ENCODE measurements at places on chromosomes 3 and 15.

GRCh38 chr3:143314251-143315093 is 194.9 kb downstream of the CHST2 start:
- DNase-seq, result no peak
- peaks cover 31% of the 10 kb centered on the region for H3K4me1 ChIP-seq
- no peak overlapping the region for H3K4me3 ChIP-seq
- peak overlapping the region; percentile 18 for H3K27ac ChIP-seq
- H3K36me3 ChIP-seq, result no peaks in the 10 kb centered on the region

- no peaks in the 10 kb centered on the region for H3K27me3 ChIP-seq
- DNase-seq, result no peak
- H3K27ac ChIP-seq, result peak overlapping the region; percentile 28
- no peaks in the 10 kb centered on the region for H3K4me1 ChIP-seq
Measured at GRCh38 chr3:67489816-67490215, 164.6 kb downstream of the SUCLG2 start.

DNA sequence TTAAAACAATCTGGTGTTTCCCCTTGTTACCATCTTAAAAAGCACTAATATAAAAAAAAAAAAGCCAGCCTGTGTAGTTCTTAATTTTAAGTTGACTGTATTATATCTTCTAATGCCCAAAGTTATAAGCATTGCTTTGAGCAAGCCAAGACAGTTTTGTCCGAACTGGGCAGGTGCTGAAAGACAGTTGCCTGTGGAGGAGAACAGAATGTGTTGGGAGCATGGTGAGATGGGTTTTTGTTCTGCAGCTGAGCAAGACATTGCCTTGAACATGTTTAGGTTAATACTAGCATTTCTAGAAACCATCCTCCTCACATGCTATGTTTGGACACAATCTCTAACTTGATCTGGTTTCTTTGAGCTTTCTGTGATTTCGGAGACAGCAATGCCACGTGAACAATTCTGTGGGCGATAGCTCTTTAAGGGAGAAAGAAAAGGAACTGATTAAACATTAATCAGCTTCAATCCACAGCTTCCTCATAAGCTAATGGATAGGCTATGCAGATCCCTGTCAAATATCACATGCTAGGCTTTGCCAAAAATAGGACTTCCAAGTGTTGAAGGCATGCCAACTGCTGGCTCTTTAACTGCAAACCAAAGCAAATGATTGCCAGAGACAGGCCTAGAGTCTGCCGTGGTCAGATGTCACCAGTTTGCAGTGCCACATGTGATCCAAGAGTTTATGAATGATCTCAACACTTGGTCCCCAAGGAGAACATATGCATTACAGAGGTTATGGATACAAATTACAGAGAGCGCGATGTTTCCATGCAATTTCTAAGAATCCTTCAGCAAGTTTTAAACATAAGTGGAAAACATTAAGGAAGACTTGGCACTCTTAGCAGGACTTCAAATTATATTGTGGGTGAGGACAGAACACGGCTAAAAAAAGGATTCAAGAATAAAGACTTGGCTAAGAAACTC is 428.1 kb downstream of the ROBO2 start:
- no peak overlapping the region for H3K27ac ChIP-seq
- H3K4me3 ChIP-seq, result no peak overlapping the region
- H3K4me1 ChIP-seq, result peaks cover 14% of the 10 kb centered on the region
- H3K27me3 ChIP-seq, result no peaks in the 10 kb centered on the region

- no peak for DNase-seq
- no peak overlapping the region for H3K4me3 ChIP-seq
- H3K27me3 ChIP-seq, result no peaks in the 10 kb centered on the region
- H3K27ac ChIP-seq, result no peak overlapping the region
- H3K4me1 ChIP-seq, result peaks cover 5% of the 10 kb centered on the region
Measured at GRCh38 chr3:174619239-174619638, 239.9 kb upstream of the NAALADL2 start.

GRCh38 chr15:38307251-38307650 is 54.6 kb downstream of the SPRED1 start:
- H3K4me1 ChIP-seq, result peaks cover 9% of the 10 kb centered on the region
- no peak for DNase-seq
- no peaks in the 10 kb centered on the region for H3K27me3 ChIP-seq
- no peak overlapping the region for H3K27ac ChIP-seq
- H3K4me3 ChIP-seq, result no peak overlapping the region

DNA sequence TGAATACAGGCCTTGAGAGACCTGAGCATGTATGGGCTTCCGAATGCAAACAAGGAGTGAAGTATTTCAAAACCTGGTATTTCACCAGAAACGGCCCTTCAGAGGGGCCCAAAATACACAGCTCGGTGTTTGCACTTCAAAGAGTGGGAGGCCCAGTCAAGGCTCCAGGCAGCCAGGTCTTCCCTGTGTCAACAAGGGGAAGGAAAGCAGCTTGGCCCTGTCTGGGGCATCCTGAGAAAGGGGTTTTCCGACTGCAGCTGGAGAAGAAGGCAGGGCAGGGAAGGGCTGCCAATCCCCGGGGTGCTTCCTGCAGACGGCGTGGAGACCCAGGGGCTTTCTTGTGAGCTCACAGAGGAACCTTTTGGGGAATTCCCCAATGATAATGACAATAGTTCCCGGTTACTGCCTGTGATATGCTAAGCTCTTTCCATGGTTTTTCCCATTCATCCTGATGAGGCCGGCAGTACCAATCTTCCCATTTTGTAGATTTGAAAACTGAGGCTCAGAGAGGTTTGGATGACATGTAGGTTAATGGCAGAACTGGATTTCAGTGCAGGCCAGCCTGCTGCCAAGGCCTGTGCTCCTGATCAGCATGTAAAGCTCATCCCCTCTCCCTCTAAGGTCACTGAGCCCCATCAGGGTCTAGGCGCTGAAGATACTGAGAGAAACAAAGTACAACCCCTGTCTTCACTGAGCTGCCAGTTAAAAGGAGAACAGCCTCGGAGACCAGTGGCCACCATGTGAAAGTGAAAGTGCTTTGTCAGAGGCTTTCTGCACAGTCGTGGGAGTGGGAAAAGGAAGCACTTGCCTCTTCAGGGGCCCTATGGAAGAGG is 43.0 kb upstream of the TLE3 start:
- H3K4me1 ChIP-seq, result peaks cover 20% of the 10 kb centered on the region
- H3K4me3 ChIP-seq, result no peak overlapping the region
- H3K27me3 ChIP-seq, result no peaks in the 10 kb centered on the region
- no peaks in the 10 kb centered on the region for H3K36me3 ChIP-seq
- no peak for DNase-seq
- no peak overlapping the region for H3K27ac ChIP-seq

GRCh38 chr3:179247289-179248015 is 3.5 kb downstream of the KCNMB3 start:
- no peaks in the 10 kb centered on the region for H3K4me1 ChIP-seq
- no peaks in the 10 kb centered on the region for H3K36me3 ChIP-seq
- no peak for DNase-seq

DNA sequence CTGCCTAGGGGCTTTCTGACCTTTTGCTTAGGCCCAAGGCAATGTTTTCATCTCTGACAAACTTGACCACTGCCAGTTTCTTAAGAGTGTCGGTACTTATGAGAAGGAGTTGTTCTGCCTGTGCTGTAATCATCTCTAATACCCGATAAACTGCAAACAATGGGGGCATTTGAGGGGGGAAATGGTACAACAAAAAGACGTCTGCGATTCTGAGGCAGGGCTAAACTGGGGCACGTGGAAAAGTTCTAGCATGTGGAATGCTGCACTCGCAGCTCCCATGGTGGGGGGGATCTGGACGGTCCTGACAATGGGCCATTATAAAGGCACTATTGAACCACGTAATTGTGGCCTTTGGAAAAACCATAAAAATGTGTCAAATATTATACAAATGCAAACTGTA is 73.1 kb upstream of the SAMMSON start:
- H3K36me3 ChIP-seq, result no peaks in the 10 kb centered on the region
- peaks cover 22% of the 10 kb centered on the region for H3K4me1 ChIP-seq
- H3K27me3 ChIP-seq, result no peaks in the 10 kb centered on the region
- no peak overlapping the region for H3K27ac ChIP-seq
- DNase-seq, result no peak

DNA sequence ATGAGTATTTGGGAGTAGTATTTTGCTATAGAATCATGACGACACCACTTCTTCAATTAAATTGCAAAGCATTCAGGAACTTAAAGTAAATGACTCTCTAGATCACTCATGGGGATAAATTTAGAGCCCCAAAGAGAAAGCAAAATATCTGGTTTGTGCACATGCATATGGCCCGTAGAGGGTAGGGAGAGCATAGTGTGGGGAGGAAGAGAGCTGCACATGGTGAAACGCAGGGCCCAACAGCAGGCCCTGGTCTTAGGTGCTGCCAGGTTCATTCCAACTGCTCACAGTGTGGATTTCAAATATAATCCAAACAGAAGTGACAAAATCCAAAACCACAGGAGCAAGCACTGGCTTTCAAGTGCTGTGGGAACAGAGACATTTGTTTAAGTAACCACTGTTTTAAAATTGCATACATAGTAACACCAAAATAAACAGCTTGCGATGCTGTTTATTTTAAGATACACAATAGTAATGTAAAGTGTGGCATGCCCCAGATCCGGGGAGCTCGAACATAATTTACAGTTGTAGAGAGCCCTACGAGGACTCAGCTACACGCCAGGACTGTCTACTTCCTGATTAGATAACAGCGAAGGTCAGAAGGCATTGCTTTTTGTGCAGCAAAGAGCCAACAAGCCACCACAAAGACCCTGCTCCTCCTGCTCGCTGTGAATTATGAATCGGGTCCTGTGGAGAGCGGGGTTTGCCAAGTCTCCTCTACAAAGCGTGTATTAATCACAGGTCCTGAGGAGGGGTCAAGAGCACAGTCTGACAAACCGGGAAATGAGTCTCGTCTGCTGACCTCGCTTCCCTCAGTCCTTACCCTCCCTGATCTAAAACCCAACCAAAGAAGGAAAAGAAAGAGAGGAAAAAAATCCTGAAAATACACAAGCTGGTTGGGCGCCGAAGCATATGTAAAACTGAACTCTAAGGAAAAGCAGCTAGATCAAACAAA is 80.6 kb downstream of the MEIS2 start:
- DNase-seq, result no peak
- peaks cover 34% of the 10 kb centered on the region for H3K4me1 ChIP-seq
- no peak overlapping the region for H3K4me3 ChIP-seq
- no peaks in the 10 kb centered on the region for H3K27me3 ChIP-seq
- no peaks in the 10 kb centered on the region for H3K36me3 ChIP-seq

GRCh38 chr3:41457176-41457575 is 257.9 kb downstream of the CTNNB1 start:
- H3K36me3 ChIP-seq, result no peaks in the 10 kb centered on the region
- H3K27me3 ChIP-seq, result no peaks in the 10 kb centered on the region
- no peaks in the 10 kb centered on the region for H3K4me1 ChIP-seq
- DNase-seq, result no peak

- H3K4me1 ChIP-seq, result no peaks in the 10 kb centered on the region
- no peak overlapping the region for H3K27ac ChIP-seq
- no peak for DNase-seq
- no peaks in the 10 kb centered on the region for H3K27me3 ChIP-seq
- no peak overlapping the region for H3K4me3 ChIP-seq
- H3K36me3 ChIP-seq, result no peaks in the 10 kb centered on the region
Measured at GRCh38 chr3:16460886-16461285, 52.6 kb downstream of the RFTN1 start.

DNA sequence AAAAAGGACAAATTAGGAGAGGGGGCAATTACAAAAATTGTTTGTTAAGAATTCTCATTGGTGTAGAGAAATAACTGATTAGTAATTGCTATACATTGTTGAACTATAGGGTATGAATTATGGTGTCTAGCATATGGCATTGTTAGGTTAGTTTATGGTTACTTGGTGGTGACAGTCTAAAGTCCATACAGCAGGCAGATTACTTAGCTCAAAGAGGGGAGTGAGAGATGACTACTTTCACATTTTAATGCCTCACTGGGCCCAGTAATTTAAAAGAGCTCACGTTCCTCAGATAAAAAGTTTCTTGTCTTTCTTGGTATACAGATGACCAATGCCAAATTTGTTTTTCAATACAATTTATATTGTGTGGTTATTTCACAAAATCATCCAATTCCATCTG is 112.4 kb upstream of the NEDD4 start:
- no peak for DNase-seq
- H3K4me3 ChIP-seq, result no peak overlapping the region
- no peaks in the 10 kb centered on the region for H3K4me1 ChIP-seq

DNA sequence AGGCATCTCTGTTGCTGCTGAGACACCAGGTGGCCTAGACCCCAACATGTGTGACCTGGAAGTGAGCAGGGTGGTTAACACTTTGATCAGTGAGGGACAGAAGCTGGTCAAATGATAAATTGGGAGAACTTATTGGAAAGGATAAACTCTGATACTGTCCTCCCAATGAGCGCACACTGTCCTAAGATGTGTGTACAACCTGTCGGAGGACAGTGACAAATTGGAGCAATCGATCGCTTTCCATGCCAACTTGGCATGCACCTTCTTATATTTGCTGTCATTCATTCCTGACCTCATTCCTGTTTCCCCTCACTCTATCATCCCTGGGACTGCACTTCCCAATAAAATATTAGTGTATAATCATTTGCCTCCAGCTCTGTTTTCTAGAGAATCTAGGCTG is 198.7 kb upstream of the PROK2 start:
- H3K36me3 ChIP-seq, result no peaks in the 10 kb centered on the region
- H3K4me3 ChIP-seq, result no peak overlapping the region
- no peaks in the 10 kb centered on the region for H3K4me1 ChIP-seq
- no peak for DNase-seq
- H3K27ac ChIP-seq, result no peak overlapping the region

DNA sequence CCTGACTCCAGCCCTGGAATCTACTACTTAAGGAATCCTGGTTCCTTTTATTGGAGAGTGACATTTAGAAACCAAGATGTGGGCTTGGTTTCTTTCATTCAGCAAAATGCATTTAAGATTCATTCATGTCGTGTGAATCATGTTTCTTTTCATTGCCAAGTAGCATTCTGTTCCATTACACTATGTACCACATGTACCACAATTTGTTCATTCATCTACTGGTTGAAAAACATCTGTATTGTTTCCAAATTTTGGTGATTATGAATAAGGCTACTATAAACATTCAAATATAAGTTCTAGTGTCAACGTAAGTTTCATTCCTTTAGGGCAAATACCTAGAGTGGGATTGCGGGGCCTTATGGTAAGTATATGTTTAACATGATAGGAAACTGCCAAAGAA is 264.2 kb downstream of the VPS13C start:
- H3K4me1 ChIP-seq, result no peaks in the 10 kb centered on the region
- DNase-seq, result no peak
- no peaks in the 10 kb centered on the region for H3K27me3 ChIP-seq

GRCh38 chr3:16456784-16457415 is 56.6 kb downstream of the RFTN1 start:
- H3K4me3 ChIP-seq, result no peak overlapping the region
- no peaks in the 10 kb centered on the region for H3K36me3 ChIP-seq
- no peak overlapping the region for H3K27ac ChIP-seq
- no peaks in the 10 kb centered on the region for H3K4me1 ChIP-seq
- DNase-seq, result no peak

DNA sequence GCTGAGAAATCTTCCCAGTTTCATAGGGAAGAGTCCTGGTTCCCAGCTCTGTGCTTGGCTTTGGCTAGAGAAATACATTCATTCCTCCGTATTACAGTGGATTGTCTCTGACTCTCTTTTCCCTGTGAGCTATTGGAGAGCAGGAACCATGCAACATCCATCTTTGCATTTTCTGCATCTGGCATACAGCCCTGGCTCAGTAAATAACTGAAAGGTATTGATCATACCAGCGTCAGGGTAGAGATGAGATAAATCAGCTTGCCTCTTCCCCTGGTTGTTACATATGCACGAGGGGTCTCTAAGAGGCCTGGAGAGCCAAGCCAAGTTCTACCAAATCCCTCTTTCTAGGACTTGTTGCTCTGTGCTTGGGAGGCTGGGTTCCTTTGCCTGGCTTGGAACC is 35.2 kb downstream of the FOXB1 start:
- H3K27ac ChIP-seq, result no peak overlapping the region
- no peaks in the 10 kb centered on the region for H3K4me1 ChIP-seq

Data from vagina (tissue), 2 donors.